ENCODE measurements at places on chromosomes 5 and 9.

DNA sequence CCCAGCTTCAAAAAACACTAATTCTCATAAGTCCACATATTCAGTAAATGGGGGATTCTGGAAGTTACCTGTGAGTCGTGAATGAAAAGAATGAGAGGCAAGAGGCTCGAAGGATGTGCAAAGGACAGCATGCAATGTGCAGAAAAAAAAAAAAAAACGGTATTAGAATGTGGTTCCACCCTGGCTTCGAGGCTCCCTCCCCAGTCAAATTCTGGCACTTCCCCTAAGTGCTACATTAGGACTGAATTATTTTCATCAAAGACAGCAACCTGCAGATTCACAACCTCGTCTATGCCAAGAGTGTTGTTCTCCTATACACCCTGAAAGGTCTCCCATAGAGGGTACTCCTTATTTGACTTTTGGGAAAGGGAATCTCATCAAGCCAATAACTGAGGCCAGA lies 16.5 kb downstream of the CAPSL start:
- DNase-seq: no peak

DNA sequence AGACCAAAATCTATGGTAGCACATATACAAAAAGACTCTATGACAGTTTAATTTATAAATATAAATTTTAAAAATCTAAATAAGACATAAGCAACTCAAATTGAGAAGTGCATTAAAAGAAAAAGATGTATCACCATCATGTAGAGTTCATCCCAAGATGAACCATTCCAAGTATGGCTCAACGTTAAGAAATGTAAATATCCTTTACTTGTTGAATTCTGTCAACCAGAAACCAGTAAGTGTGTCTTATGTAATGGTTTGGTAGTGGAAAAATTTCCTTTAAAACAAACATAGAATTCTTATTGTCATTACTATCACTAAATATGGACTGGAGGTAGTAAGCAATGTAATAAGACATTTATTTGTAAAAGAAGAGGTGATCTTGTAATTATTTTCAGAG lies 87.3 kb downstream of the YIPF5 start:
- DNase-seq: no peak

- DNase-seq: no peak
These were observed 6.6 kb upstream of the KCNN2 start for GRCh38 chr5:114355086-114355830.

GRCh38 chr5:143040622-143041021 lies 270.4 kb downstream of the ARHGAP26 start:
- no peak for DNase-seq

DNA sequence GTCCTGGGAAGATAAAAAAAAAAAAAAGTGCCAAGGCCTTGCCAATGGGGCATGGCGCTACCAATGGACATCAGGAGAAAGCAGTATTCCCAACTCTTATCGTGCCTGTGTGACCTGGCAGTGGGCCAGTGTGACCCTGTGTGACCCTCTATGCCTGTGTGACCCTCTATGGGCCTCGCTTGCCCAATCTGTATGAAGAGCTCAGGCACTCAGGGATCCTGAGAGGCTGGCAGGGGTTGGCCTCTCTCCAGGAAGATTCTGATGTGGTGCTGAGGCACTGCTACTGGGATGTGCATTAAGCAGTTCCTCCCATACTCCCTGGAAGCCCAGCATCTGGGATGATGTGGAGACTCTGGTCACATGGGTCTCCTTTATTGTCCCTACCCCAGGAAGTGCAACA lies 179.2 kb downstream of the MACROH2A1 start:
- DNase-seq: no peak

- DNase-seq: no peak
These were observed 49.5 kb upstream of the MCCC2 start for GRCh38 chr5:71537687-71538086.

DNA sequence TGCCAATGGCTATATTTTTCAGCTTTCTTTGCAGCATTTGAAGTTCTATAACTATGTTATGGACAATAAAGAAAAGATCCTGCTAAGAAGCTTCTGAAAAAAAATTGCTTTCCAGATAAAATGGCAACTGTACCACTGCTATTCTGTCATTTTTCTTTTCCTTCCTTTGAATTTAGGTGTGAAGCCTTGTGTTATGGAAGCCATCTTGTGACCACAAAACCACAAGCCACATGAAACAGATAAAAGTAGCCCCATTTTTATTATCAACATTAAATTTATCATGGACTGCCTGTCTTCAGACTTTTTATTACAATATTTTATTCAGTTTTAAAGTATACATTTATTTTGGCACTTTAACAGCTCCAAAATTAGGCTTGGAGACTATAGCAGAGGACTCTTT lies 289.9 kb upstream of the ACTBL2 start:
- no peak for DNase-seq

DNA sequence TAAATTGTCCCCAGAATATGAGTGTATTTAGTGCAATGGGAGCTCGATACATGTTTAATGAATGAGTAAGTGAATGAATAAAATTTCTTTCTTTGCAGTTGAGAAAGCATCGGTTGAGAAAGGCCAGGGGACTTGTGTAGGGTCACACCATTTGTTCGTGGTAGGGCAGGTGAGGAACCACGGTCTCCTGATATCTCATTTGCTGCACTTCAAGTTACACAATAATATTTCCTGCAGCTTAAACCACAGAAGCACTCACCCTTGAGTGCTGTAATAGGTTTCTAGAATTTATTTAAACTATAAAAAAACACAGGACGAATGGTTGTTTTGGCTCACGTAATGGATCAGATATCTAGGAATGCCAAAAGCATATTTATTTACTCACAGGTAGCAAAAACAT lies 429.8 kb downstream of the SPATA31D1 start:
- no peak for DNase-seq

- DNase-seq: no peak
These were observed 1.4 kb downstream of the KIF20A start for GRCh38 chr5:138180183-138180782.

DNA sequence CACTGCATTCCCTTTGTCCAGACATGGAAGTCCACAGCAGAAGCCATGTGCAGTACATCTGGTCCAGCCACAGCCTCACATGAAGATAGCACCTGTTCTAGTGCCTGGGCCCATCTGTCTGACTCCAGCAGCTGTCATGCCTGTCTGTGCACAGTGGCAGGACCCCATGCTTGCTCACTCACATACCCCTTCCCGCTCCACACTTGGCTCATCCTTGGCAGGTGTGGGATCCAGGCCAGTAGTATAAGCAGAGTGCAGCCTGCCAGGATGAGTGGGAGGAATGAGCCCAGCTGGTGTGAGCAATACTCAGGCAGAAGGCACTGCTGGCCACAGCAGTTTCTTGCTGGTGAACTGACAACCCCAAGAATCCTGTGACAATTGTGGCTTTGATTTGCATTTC lies 168.0 kb downstream of the PRDM9 start:
- DNase-seq: no peak

DNA sequence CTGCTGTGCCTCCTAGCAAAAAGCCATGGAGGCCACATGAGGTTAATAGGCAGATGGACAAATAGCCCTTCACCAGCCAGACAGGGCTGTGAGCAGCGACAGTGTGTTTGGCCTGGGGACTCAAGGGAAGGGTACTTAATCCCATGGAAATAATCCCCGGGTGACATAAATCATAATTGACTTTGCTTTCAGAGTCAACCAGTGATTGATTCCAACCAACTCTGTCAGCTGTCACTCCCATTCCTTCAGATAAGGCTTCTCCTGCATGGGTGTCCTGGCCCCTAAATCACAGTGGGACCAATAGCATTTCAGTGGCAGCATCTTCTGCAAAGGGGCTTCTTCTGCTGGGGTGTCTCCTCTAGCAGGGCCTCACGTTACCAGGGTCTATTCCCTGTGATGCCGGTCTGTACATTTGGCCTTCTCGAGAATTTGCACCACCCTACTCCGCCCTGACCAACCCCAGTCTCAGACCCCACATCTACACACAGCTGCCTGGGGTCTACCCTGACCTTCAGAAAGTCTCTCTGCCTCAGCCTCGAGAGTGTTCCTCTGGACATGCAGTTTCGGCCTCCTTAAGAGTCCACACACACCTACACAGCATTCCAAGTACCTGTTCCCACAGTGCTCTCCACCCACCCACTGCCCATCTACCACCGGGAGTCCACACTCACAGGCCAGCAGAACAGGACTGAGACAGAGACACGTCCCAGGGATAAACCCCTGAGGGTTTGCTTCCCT lies 3.7 kb downstream of the CLTB start:
- no peak for DNase-seq

DNA sequence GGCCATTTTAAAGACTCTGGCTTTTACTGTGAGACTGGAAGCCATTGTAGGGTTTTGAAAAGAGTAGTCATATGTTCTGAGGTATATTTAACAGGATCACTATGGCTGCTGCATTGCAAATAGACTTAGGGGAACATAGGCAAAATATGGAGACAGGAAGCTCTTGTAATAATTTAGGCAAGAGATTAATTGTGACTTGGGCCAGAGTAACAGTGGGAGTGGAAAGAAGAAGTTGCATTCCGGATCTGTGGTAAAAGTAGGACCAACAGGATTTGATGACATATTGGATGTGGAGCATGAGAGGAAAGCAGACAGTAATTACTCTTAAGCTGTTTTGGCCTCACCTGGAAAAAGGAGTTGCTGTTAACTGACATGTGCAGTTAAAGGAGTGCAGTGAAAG lies 85.6 kb downstream of the SMIM15 start:
- no peak for DNase-seq

Data from stimulated activated CD8-positive, alpha-beta memory T cell treated with anti-CD3 and anti-CD28 coated beads, Interleukin-15, amount 100 ng/mL, for 1 hour (primary cell).